H9 (cell line): ENCODE measurements at places on chromosomes 6 and 20. TPM values are rescaled to one million over a fixed set of nuclear protein-coding genes. Genes with fewer than 3 reads are reported as not detected.

The EYS gene
- total RNA-seq: 0.11 TPM in 1 of 2 replicates, not detected in the other

The FITM2 gene
- total RNA-seq: 1.7 TPM in 2 replicates

The AGPAT4 gene
- 19.5 and 22.0 TPM in 2 replicates for total RNA-seq

The TFAP2D gene
- not detected in 2 replicates for total RNA-seq

The C6orf89 gene
- total RNA-seq: 11.8 and 12.7 TPM in 2 replicates

The AKAP12 gene
- 48.5 and 52.3 TPM in 2 replicates for total RNA-seq

The FKBP1C gene
- 0.52 and 1.2 TPM in 2 replicates for total RNA-seq

The DEFB124 gene
- total RNA-seq: not detected in 2 replicates

The DUSP15 gene
- 5.6 and 6.7 TPM in 2 replicates for total RNA-seq

The HMGCLL1 gene
- total RNA-seq: 0.20 and 0.24 TPM in 2 replicates

The STMND1 gene
- not detected in 2 replicates for total RNA-seq

The SAMD10 gene
- 5.2 and 5.7 TPM in 2 replicates for total RNA-seq

The MCCD1 gene
- total RNA-seq: not detected in 2 replicates

The LST1 gene
- total RNA-seq: not detected in 2 replicates

The RNF114 gene
- 73.4 and 75.5 TPM in 2 replicates for total RNA-seq

The SPEF1 gene
- total RNA-seq: 0.22 and 0.24 TPM in 2 replicates

The PM20D2 gene
- total RNA-seq: 8.3 and 8.4 TPM in 2 replicates

The TNNC2 gene
- 3.1 and 4.6 TPM in 2 replicates for total RNA-seq

The TGM2 gene
- total RNA-seq: 1.1 and 1.4 TPM in 2 replicates

The NKX2-2 gene
- total RNA-seq: 0.11 TPM in 1 of 2 replicates, not detected in the other

The SIRPG gene
- total RNA-seq: not detected in 2 replicates

The SNX21 gene
- total RNA-seq: 18.9 and 20.5 TPM in 2 replicates

The NEDD9 gene
- total RNA-seq: 5.5 and 5.8 TPM in 2 replicates

The ACTL10 gene
- 0.46 and 0.55 TPM in 2 replicates for total RNA-seq

The RSPO3 gene
- total RNA-seq: not detected in 2 replicates

The PLTP gene
- total RNA-seq: 61.4 and 62.5 TPM in 2 replicates

The ECT2L gene
- not detected in 2 replicates for total RNA-seq

The GPX5 gene
- not detected in 2 replicates for total RNA-seq

The ADIG gene
- total RNA-seq: not detected in 2 replicates

The CMTR1 gene
- 34.8 and 35.0 TPM in 2 replicates for total RNA-seq

The CTAGE9 gene
- total RNA-seq: 0.13 TPM in 1 of 2 replicates, not detected in the other

The LGSN gene
- total RNA-seq: 0.13 and 0.22 TPM in 2 replicates

The DPPA5 gene
- 1.2 TPM in 2 replicates for total RNA-seq

The ADTRP gene
- total RNA-seq: not detected in 2 replicates

The CALHM6 gene
- 0.44 and 0.68 TPM in 2 replicates for total RNA-seq

The GHRH gene
- 0.68 TPM in 1 of 2 replicates, not detected in the other for total RNA-seq

The SIRPA gene
- total RNA-seq: 5.8 and 6.0 TPM in 2 replicates

The DCDC2 gene
- 0.57 and 0.59 TPM in 2 replicates for total RNA-seq

The SNAP25 gene
- 0.13 and 0.35 TPM in 2 replicates for total RNA-seq

The SLC32A1 gene
- total RNA-seq: 0.24 and 0.33 TPM in 2 replicates

The PDE10A gene
- total RNA-seq: 0.31 and 0.44 TPM in 2 replicates

The BPIFB2 gene
- not detected in 2 replicates for total RNA-seq

The PARD6B gene
- total RNA-seq: 27.4 and 31.7 TPM in 2 replicates

The TMEM151B gene
- total RNA-seq: 2.4 and 2.7 TPM in 2 replicates

The COL21A1 gene
- total RNA-seq: 1.4 and 1.8 TPM in 2 replicates

The CD40 gene
- total RNA-seq: 7.8 and 8.6 TPM in 2 replicates

The RAMACL gene
- 0.28 and 0.29 TPM in 2 replicates for total RNA-seq

The HLA-DRA gene
- 2.8 and 3.1 TPM in 2 replicates for total RNA-seq

The TFAP2B gene
- total RNA-seq: not detected in 2 replicates

The MAP1LC3A gene
- 24.3 and 25.9 TPM in 2 replicates for total RNA-seq

The CRIP3 gene
- total RNA-seq: 15.3 and 16.9 TPM in 2 replicates

The TBX18 gene
- 0.02 TPM in 1 of 2 replicates, not detected in the other for total RNA-seq

The PTCRA gene
- not detected in 2 replicates for total RNA-seq
